Glomerular endothelial cell (primary cell): ENCODE measurements at places on chromosomes 12 and 14. TPM values are rescaled to one million over a fixed set of nuclear protein-coding genes. Genes with fewer than 3 reads are reported as not detected.

CCDC197 gene
- not detected in 2 replicates for total RNA-seq

SERPINA12 gene
- total RNA-seq: not detected in 2 replicates

JPH4 gene
- 0.53 TPM in 1 of 2 replicates, not detected in the other for total RNA-seq

CLEC4D gene
- not detected in 2 replicates for total RNA-seq

CD163 gene
- not detected in 2 replicates for total RNA-seq

DNA sequence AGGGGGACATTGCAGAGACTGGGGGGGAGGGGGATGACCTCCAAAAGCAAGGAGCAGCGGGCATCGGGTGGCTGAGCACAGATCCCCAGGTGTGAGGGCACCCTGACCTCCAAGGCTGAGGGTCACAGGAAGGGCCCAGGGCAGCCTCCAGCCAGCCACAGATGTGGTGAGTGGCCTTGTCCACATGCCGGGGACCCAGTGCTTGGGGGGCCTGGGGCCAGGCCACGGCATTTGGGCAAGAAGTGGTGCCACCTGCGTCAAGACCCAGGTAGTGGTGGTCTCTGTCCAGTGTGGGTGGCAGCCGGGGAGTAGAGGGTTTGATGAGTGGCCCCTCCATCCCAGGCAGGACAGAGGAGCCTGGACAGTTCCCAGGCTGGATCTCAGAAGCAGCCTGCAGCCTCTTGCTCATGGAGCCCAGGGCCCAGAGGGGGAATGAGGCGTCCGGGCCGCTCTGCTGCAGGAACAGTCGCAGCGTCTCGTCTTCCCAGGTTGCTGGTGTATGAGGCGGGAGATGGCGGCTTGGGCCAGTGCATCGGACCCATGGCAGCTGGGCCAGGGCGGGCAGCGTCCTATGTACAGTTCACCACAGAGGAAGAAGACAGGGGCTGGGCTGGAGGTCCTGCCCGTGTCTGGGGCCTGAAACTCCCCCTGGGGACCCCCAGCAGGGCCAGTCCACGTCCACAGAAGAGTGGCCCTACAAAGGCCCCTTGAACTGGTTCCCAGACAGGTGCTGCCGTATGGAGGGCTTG is 33.5 kb downstream of the CCNK start:
- DNase-seq: no peak

GRCh38 chr12:63899396-63899795 is 54.9 kb downstream of the SRGAP1 start:
- no peak for DNase-seq

GRCh38 chr12:117820216-117820907 is 148.4 kb downstream of the KSR2 start:
- DNase-seq: no peak

DNA sequence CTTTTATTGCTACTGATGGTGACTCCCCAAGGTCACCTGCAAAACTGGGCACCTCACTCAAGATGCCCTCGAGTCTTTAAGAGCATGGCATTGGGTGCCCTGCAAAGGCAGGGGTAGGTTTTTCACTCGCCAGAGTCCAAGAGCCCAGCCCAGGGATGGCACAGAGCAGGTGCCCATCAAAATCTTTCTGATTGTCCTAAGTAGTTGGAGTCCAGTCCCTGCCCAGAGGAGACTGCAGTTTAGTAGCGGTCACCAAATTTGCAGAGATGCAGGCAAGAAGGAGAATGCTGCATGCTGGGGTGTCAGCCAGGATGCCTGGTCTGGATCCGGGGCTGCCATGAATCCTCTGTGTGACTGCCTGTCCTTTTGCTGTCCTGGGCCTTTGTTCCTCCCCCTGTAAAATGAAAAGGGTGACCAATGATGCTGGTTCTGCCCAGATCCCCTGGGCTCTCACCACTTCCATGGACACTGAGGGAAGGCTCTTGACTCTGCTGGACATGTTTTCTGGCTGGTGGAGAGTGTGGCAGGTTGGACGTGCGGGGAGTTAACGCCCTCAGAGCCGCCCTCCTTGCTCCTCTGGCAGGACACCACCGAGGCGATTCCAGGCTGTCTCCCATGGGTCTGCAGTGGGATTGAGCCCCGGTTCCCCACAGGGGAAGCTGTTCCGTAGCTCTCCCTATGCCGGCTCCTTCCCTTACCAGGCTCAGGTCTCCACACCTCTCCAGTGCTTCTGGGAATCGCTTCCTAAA is 41.3 kb downstream of the DLK1 start:
- DNase-seq: no peak

- DNase-seq: no peak
Observed at GRCh38 chr14:72182708-72183432, 250.6 kb downstream of the RGS6 start.
